Activated T-helper 1 cell treated with anti-CD3 and anti-CD28 coated beads, Interleukin-2, amount 50 U/mL, for 16 hours (primary cell): ENCODE measurements at places on chromosomes 2 and 18.

GRCh38 chr2:1664076-1664605 is 80.2 kb downstream of the PXDN start:
- DNase-seq, result no peak

GRCh38 chr2:188974164-188974563 is at the start of gene COL3A1:
COL3A1 (plus strand) TSS chr2:188974373; CDS start chr2:188974490, 117 bp downstream.
- no peak for DNase-seq

DNA sequence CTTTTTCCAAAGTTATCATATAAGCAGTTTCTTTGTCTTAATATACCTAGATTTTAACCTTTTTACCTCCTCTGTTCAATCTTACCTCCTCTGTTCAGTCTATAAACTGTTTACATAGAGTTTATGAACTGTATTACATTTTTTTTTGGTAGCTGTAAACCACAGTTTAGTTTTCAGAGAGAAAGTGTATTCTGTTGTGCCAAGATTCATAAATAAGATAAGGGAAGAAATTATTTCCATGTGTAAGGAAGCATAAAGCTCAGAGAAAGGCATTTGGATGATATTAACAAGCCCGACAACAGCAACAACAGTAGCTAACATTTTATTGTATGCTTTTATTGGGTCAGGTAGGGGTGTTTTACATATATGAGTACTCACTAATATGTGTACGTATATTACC is 71.2 kb downstream of the ACVR2A start:
- no peak for DNase-seq

DNA sequence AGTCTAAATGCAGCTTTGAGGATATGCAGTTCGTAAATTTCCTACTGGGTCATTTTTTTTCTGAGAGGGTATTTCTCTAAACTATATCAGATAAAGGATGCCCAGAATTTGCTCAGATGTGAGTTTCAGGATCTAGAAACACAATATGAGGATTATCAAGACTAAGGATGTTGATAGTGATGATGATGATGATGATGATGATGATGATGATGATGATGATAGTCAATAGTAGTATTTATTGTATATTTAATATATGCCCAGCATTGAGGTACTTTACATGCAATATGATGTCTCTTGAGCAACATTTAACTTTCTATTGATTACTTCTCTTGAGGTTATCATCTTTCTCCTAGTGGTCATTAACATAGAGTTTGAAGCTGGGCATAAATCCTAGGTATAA is 222.1 kb upstream of the NRP2 start:
- no peak for DNase-seq

DNA sequence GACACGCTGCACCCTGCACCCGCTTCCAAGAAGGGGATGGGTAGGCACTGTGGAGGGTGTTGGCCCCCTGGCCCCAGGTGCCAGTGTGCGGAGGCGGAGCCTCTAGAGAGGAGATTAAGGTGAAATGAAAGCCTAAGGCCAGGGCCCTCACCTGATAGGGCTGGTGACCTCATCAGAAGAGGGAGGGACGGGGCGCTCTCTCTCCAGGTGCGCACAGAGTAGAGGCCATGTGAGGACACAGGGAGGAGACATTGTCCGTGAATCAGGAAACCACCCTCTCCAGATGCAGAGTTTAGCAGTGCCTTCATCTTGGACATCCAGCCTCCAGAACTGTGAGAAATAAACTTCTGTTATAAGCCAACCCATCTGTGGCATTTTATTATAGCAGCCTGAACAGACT is 62.3 kb downstream of the PSMG2 start:
- DNase-seq, result no peak
